ENCODE measurements at places on chromosomes 1 and 21.
A peak's percentile ranks its signal among the peaks of the same experiment; 100 is the strongest.

- DNase-seq, result no peak
These were observed 43.2 kb downstream of the ATP1B1 start for GRCh38 chr1:169149555-169150286.

GRCh38 chr1:119516680-119517079 is 9.7 kb downstream of the HSD3B1 start:
- no peak for DNase-seq

DNA sequence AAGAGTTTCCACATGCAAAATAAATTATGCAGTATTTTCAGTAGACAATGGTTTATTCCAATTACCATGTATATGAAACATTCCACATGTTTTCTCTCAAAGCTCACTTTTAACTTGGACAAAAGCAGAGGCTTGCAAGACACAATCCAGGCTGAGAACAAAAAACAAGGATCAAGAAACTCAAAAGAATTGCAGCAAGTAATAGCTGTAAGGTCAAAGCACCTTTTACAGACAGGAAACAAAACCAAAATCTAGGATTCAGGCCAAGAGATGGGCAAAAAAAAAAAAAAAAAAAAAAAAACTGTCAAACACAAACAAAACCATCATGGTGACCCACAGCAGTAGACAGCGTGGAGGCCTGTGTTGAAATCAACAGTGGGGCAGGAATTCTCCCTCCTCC is 9.3 kb downstream of the RGS1 start:
- no peak for DNase-seq

DNA sequence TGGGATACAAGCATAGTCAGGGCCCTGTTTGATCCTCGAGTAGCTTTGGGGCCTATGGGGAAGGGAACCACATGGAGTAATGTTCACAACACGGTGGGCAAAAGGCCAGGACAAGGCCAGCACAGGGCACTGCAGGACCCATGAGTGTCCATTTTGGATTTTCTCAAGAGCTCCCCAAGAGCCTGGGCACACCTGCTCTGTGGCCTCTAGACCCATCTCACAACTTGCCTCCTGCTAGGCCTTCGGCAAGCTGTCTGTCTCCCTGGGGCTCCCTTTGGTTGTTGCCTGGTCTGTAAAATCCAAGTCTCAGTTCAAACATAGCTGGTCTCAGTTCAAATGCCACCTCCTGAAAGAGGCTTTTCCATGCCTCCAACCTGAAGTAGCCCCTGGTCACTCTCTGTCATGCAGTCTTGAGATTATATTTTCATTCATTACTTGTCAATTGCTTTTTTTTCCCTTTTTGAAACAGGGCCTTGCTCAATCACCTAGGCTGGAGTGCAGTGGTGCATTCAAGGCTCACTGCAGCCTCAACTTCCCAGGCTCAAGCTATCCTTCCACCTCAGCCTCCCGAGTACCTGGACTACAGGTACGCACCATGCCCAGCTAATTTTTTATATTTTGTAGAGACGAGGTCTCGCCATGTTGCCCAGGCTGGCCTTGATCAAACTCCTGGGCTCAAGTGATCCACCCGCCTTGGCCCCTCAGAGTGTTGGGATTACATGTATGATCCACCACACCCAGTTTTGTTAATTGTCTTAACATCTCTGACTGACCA is 107.4 kb downstream of the MATN1 start:
- DNase-seq, result no peak

- no peak for DNase-seq
These were observed 43.4 kb downstream of the LDLRAD2 start for GRCh38 chr1:21855257-21856096.

- DNase-seq, result peak; percentile 100
These were observed 8.6 kb upstream of the MT1HL1 start for GRCh38 chr1:237012788-237013383.

GRCh38 chr1:227902641-227902990 is 45.1 kb downstream of the WNT9A start:
- DNase-seq, result no peak

DNA sequence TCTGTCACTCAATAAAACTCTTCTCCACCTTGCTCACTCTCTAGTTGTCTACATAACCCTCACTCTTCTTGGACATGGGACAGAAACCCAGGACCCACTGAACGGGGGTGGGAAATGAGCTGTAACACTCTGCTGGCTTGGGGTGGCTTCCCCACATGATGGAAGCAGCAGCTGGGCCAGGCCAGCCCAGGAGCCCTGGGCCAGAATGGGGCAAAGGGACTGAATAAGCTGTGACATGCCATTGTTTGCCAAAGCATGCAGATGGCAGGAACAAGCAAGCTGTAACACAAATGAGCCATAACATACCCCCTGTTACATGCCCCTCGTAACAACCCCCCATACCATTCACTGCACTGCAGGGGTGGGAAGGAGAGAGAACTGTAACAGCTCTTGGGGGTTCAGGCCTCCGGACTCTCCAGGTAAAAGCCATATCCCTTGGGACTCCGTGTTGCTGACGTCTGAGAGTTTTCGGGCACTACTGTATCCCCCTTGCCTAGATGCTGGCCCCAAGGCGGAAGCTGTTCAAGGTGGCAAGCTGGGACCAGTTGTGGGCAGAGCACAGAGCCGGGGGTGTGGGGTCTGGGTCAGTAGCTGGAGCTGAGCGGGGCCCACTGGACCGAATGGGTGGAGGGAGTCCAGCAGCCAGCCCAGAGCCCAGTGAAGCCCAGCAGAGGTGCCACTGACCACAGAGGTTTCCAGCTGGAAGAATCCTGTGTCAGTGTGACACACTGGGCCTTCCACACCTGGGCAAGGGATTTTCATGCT is 56.1 kb upstream of the DMRTB1 start:
- DNase-seq, result no peak

DNA sequence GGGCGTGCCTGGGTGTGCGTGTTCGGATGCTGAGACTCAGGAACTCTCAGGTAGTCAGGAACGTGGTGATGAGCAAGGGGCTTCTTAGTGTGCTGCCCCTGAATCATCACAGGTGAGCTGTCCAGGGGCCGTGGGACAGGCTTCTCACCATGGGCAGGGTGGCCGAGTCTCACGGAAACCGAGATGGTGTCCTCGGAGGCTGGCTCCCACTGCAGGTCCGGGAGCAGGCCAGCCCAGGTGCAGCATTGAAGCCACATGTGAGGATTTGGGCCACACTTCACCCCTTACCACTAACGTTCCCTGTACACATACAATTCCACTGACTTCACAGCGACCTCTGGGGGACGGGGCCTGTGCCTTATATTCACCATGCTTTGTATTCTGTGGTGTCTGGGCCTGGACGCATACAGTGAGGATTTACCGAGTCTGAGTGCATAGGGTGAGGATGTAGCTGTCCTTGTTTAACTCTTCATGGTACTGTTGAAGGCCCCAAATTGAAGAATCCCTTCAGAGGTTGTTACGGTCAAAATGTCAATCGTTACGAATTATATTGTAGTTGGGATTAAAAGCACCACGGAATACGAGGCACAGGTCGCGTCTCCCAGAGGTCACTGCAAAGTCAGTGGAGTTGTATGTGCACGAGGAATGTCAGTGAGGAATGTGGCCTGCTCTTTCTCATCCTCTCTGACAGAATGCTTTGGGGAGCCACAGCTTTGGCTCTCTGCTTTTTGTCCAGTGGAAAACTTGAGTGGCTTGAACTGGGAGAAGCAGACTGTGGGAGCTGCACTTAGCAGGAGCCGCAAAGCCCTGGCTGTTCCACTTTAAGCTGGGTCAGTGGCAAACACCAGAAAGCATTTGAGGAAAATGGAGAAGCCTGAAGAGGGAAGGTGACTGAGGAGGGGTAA is 95.3 kb downstream of the MTR start:
- DNase-seq, result no peak

DNA sequence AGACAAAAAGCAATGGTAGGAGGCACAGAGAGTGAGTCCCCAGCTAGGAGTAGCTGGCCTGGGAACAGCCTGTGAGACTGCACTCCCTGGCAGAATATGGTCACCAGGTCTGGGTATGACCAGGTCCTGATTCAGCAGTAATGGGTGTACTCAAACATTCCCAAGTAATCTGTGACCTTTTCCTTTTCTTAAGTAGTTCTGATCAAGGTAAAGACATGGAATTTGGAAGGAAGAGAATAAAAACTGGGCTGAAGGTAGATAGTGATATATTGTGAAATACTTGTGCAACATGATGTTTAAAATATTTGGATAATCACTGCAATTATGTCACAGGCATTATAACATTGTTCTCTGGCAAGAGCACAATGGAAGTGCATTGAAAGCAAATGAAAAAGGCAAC is 147.2 kb upstream of the DPYD start:
- no peak for DNase-seq
